ENCODE measurements at places on chromosomes 7 and 10.

GRCh38 chr10:133159950-133160825 is at the start of gene KNDC1:
Gene KNDC1 (plus strand): TSS chr10:133160219. CDS start chr10:133160468, 249 bp downstream.
- no peak for DNase-seq

DNA sequence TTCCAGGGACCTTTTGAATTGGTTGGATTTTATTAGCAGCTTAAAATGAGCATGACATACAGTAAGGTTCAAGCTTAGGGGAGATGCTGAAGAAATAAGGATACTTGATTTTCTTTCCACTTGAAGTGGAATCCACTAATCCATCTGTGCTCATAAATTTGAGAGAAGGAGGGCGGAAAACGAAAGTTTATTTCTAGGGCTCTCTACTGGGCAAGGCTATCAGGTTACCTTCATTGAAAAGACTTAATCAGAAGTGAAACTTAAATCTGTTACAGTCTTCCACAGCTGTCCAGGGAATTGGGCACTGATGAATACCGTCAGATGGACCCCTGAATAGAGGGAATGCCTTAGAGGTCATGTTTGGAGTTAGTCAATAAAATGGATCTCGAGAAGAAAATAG is 21.8 kb downstream of the AUTS2 start:
- DNase-seq, result no peak

GRCh38 chr10:130746311-130746710 is 565.2 kb downstream of the TCERG1L start:
- no peak for DNase-seq

- DNase-seq, result peak; percentile 88
Measured at GRCh38 chr10:31318382-31318853, 598 bp upstream of the ZEB1 start.

DNA sequence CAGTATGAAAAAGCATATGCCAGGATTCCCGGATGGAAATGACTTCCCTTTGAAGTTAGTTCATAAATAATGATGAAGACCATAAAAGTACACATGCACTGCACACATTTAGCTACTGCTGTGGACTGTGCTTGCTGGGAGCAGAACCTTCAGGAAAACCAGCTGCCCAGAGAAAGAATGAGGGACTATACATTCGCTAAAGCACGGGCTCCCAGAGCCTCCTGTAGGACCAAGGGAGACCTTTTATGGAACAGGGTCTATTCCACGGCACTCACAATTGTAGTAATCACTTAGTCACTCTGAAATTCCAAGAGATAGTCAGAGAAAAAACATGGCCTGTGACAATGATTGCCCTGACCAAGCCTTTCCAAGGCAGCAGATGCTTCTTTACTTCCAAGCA is 24.1 kb downstream of the SORCS3 start:
- no peak for DNase-seq

DNA sequence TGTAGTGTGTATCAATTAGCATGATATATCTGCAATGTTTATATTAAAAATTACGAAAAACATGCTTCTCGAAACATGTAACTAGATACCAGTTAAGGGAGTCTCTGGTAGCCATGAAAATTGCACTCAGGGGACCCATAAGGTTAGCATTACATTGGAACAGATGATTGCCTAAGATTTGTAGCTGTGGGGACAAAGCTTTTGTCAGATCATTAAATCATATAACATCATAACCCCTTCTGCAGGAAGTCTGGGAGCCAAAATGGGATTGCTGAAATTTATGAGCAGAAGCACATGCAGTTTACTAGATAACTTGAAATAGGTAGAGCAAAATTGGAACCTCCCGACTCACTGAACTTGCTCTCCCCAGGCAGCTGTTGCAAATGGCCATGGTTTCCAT is 235.0 kb upstream of the IGFBP3 start:
- DNase-seq, result no peak

- no peak for DNase-seq
Measured at GRCh38 chr7:148570510-148570909, 20.1 kb upstream of the C7orf33 start.

- no peak for DNase-seq
Measured at GRCh38 chr10:132316133-132316532, 8.4 kb upstream of the STK32C start.

DNA sequence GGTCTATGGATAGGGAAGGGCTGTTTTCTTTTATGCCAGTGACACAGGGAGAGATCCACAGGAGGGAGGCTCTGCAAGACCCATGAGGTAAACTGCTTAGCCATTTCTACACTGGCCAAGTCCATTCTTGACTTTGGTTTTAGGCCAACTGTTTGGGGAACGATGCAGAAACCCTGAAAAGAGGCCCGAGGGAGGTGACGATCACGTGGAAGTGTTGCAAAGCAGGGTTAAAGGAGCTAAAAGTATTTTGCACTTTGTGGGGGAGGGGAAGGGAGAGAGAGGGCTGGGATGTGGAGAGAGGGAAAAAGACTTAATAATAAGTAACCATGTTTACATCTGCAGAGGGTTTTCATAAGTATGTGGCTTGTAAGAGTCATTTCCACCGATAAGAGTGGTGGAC is 239.7 kb downstream of the EMX2 start:
- no peak for DNase-seq

DNA sequence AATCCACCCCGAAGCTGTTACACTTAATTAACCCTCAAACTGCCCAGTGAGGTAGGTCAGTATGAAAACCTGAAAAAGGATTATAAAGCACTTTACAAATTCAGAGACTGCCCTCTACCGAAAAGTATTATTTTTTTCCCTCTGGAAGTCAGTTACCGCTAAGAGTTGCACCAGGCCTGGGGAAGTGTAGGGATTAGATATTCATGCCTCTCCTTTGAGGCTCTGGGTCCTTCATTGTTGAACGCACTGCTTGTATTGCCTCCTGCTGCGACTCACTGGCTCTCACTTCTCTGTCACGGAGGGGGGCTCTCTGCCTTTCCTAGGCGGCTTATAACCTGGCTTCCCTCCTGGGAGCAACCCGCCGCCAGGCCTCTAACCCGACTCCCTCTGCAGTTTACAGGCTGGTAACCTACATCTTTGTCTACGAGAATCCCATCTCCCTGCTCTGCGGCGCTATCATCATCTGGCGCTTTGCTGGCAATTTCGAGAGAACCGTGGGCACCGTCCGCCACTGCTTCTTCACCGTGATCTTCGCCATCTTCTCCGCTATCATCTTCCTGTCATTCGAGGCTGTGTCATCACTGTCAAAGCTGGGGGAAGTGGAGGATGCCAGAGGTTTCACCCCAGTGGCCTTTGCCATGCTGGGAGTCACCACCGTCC is 2.7 kb downstream of the RHBDD2 start:
- no peak for DNase-seq

DNA sequence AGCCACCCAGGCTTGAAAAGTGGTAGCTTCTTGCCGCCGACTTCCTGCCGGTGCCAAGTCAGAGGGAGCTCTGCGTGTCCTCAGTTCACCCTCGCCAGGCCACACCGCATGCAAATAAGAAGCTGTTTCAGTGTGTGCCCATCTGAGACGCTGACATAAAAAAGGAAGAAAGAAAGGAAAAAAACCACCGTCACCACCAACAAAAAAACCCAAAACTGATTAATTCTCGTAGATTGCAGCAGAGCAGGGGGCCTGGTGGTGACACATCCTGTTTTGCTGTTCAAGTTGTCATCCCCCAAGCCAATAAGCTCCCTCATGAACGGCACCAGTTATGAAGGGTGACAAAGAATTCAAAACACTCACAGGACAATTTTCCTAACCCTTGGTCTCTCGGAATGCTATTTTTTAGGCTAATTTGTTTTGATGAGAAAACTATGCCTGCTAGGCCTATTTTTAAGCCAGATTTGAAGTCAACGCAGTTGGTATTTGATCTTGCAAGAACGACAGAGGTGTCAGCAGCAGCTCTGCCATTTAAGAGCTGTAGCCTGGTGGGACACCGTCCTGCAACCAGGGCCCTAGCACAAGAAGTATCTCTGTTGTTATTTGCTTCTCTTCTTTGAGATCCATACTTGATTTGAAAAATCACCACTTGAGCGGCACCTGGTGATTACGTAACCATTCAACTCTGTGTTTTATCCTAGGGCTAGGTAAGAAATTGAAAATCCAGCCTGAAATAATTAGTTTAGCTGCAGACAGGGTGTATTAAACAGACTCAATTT is 145.6 kb downstream of the PFKFB3 start:
- peak; percentile 69 for DNase-seq

DNA sequence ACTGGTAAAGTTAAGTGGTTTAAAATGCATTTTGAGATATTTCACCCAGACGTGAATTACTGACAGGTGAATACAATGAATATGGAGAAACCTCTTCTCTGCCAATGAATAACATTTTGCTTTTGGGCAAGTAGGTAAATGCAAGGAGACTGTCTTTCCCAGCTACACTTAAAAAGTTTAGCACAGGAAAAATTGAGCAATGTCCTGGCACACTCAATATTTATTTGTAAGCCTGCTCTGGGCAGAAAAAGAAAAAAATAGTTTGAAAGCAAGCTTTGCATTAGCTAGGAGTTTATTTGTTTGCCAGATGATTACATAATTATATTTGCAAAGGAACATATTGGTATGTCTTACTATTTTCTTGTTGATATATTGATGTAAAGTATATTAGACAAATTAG is 624.2 kb downstream of the ACTR3B start:
- DNase-seq, result no peak

- no peak for DNase-seq
Measured at GRCh38 chr7:7335215-7335614, 152.9 kb downstream of the C1GALT1 start.

DNA sequence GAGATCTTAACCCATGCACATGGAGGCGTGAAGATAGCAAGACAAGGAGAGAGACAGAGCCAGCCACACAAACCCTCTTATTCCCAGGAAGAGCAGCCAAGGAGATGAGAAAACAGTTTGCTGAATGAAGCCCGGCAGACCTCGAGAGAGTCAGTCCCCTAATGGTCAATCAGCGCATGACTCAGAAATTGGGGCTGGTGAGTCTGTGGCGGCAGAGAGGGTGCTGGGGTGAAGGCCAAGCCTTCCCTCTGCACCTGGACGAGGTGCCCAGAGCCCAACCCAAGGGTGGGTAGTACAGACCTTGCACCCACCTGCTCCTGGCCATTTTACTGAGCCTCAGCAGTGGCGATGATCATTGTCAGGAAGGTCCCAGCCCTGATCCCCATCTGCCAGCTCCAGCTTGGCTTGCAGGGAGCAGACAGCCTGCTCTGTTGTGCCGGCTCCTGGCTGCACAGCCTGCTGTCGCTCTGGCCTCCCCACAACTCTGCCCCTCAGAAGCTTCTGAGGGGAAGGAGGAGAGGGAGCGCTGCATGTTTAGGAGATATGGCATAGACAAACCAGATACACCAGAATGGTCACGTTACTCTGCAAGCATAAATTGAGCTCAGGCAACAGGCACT is 256.6 kb downstream of the RPS24 start:
- no peak for DNase-seq

- DNase-seq, result no peak
Measured at GRCh38 chr7:76231071-76231470, 29.4 kb downstream of the SRRM3 start.

DNA sequence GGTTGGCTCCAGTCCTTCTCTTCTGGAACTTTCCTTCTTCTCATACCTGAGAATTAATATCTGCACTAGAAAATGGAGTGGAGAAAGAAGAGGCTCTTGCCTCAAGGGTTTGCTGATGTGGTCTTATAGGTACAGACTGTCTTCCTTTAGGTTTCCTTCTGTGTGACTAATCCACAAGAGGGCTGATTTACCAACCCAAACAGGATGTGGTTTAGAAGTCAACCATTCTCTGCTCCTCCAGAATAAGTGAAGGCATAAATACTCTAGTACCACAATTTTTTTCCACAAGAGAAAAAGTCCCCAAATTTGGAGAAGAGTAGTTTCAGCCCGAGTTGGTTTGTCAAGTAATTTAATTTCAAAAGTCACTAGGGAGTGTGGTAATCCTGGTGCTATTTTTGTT is 85.8 kb downstream of the NRP1 start:
- DNase-seq, result no peak

DNA sequence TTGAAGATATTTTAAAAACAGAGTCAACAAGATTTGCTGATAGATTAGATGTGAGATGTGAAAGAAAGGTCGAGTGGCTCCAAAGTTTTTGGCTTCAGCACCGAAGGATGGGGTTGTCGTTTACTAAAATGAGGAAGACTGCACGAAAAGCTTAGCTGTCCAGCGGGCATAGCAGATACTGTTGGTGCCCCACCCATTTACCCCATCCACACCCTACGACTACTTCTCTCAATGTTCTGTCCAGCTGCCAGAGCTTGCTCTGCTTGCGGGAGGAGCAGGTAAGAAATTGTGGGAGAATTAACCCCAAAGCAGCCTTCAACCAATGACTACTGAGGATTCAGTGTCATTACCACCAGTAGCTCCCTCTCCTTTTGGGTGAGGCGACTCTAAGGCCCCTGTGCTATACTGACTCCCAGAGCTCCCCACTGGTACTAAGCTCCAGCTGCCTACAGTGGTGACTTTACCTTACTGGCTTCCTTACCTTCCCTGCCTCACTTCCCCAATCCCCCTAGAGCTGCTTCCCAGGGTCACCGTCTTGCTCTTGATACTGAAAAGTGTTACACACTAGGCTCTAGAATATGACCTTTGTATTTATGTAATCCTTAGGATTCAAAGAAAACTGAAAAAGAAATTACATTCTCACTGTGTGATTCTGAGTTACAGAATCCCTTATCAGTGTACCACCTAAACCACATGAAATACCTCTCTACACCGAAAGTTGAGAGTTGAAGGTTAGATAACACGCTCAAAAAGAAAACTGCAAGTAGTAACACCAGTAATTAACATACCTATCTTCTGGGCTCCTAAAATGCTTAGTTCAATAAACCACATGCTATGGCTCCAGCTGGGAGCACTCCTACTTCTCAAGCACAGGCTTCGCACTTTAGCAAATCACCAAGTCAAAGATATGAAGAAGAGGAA is 22.3 kb downstream of the CACUL1 start:
- no peak for DNase-seq

- no peak for DNase-seq
Measured at GRCh38 chr7:2159176-2159520, 73.6 kb downstream of the MAD1L1 start.

DNA sequence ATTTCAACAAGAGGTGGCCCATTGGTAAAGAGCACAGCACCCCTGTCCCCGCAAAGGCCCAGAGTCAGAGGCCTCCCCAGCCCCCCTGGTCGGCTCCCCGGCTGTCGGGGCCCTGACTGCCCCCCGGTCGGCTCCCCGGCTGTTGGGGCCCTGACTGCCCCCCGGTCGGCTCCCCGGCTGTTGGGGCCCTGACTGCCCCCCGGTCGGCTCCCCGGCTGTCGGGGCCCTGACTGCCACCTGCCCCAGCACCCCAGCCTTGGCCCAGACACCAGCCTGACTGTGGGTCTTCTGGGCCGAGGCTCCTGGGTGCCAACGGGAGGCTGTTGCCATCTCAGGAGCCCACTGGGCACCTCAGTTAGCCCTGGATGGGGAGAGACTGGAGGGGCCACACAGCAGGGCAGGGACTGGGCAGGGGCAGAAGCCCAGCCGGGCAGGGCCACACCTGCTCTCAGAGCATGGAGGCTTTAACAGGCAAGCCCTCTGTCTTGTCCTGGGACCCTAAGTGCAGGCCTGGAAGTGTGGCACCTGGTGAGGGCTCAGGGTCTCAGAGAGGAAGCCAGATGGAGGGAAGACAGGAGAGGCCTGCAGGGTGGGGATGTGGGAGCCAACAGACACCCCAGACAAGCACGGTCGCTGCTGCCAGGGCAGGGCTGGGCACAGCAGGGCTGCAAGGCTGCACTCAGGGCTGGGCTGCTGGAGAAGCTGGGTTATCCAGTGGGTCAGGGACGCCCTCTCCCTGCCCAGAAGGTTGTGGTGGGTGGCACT is 56.5 kb downstream of the JAKMIP3 start:
- DNase-seq, result no peak

Measured in GM10248 (cell line).